ENCODE measurements at places on chromosomes 5 and 9.

GRCh38 chr9:128482186-128482585 lies 22.3 kb upstream of the GLE1 start:
- DNase-seq, result no peak

- no peak for DNase-seq
These were observed 497 bp downstream of the NSA2 start for GRCh38 chr5:74767579-74767913.

DNA sequence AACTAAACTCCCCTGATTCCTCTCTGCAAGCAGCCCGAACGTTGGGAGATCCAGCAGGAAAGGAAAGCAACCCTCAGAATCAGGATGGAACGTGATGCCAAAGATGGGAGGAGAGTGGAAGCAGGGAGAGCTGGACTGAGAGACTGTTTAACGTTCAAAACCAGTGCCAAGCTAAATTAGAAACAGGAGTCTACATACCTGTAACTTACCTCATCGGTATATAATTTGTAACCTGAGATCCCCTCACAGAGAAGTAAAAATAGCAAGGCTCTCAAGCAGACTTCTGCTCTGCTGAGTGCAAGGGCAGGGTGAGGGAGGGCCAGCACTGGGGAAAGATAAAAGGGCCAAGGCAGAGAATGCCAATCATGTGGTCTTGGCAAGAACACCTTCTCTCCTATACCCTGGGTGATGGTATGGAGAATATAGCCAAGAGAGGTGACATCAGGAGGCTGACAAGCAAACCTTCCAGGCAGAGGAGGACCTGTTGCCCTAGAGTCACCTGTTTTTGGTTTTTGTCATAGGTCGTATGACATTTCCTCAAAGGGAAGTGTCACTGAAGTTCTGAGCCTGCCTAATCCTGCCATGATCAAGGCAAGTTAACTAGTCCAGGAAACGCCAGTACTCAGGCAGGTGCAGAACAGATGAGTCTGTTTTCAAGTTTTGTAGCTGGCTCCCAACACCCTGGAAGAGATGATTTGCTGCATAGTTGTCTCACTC lies 472.0 kb downstream of the NFIB start:
- no peak for DNase-seq

DNA sequence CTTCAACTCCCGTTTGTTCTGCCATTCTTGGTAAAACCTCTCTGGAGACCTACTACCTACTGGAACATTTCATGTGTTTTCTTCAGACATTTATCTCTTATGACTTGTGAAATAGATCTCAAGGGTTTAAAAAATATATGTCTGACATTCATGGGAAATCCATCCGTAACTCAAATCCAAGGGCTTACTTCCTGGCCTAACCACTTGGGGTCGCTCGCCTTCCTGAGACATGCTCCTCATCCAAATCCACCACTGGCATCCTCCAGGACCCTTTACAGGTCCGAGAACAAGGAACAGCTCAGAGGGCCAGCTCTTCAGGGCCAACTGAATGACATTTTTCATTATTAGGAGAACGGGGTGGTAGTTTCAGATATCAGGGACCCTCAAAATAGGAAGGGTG lies 235.1 kb upstream of the TUT7 start:
- DNase-seq, result no peak

DNA sequence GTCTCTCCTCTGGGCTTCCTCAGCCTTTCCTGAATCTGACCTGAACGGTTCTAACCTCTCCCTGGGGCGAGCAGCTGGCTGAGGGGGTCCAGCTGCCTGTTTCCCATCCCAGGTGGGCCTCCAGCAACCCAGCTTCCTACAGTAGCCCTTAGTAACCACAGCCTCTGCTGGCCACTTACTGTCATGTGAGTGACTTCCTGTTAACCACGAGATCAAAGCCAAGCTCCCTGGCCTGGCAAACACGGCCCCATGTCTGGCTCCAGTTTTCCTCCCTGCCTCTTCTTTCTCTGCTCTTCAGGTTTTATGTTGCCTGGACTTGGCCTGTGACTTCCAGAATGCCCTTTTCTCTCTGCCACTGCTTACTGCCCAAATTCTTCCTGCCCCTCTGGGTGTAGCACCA lies 47.2 kb upstream of the DAB2IP start:
- DNase-seq, result no peak
